ENCODE measurements at places on chromosomes 7 and 10.

- no peaks in the 10 kb centered on the region for H3K36me3 ChIP-seq
- no peak overlapping the region for H3K4me3 ChIP-seq
- DNase-seq = no peak
- peaks cover 8% of the 10 kb centered on the region for H3K27me3 ChIP-seq
Measured at GRCh38 chr7:148901178-148901577, 17.1 kb upstream of the EZH2 start.

GRCh38 chr7:154990964-154991540 is 11.9 kb downstream of the PAXIP1 start:
- no peak overlapping the region for H3K4me3 ChIP-seq
- peaks cover 5% of the 10 kb centered on the region for H3K4me1 ChIP-seq
- H3K27ac ChIP-seq = no peak overlapping the region
- no peaks in the 10 kb centered on the region for H3K27me3 ChIP-seq
- H3K36me3 ChIP-seq = peaks cover 42% of the 10 kb centered on the region

GRCh38 chr7:127392182-127392565 is 334 bp downstream of the ZNF800 start:
- H3K4me3 ChIP-seq = peak overlapping the region; percentile 90
- H3K27ac ChIP-seq = peak overlapping the region; percentile 99
- DNase-seq = peak; percentile 78
- H3K27me3 ChIP-seq = peaks cover 20% of the 10 kb centered on the region

DNA sequence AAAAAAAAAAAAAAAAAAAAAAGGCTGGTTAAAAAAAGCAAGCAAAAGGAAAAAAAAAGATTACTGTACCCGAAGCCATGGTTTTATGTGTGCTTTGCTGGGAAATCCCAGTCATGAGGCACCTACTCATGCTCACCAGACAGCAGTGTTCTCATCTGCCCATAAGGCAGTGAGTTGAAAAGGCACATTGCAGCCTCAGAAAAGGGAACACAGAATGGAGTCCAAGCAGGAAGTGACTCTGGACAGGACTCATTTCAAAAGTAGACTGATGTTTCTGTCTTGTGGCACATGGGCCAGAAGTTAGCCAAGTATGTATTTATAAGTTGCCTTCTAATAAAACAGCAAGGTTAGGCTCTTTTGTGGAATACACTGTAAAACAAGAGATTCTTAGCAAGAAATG is 40.2 kb downstream of the PDSS1 start:
- peaks cover 46% of the 10 kb centered on the region for H3K36me3 ChIP-seq
- peak overlapping the region; percentile 80 for H3K27ac ChIP-seq
- DNase-seq = no peak
- no peaks in the 10 kb centered on the region for H3K27me3 ChIP-seq

GRCh38 chr10:102801978-102802377 is 35.2 kb downstream of the CYP17A1 start:
- DNase-seq = no peak
- H3K36me3 ChIP-seq = peaks cover 41% of the 10 kb centered on the region
- no peaks in the 10 kb centered on the region for H3K27me3 ChIP-seq
- peak overlapping the region; percentile 49 for H3K27ac ChIP-seq
- H3K4me1 ChIP-seq = peaks cover 30% of the 10 kb centered on the region
- H3K4me3 ChIP-seq = no peak overlapping the region

GRCh38 chr7:149422914-149423301 is 38.0 kb downstream of the ZNF777 start:
- H3K4me3 ChIP-seq = peak overlapping the region; percentile 18
- H3K36me3 ChIP-seq = no peaks in the 10 kb centered on the region
- peak overlapping the region; percentile 24 for H3K27ac ChIP-seq

DNA sequence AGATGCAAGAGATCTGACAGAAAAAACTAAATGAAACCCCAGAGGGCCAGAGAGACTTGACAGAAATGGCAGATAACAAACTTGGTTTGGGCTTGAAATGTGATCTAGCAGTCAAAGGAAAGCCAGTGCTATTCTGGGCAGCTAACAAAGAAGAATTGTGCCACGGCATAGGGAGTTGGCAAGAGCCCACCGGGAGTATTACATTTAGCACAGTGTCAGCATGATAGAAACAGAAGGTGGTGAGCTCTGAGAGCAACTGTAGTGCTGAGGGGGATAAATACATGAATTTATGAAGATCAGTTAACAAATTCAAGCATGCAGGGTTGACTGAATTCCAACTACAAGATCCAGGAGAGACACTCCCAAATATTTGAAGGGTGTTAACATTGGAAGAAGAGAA is 91.1 kb downstream of the AHCYL2 start:
- no peak overlapping the region for H3K27ac ChIP-seq
- H3K36me3 ChIP-seq = no peaks in the 10 kb centered on the region
- DNase-seq = no peak
- H3K4me1 ChIP-seq = no peaks in the 10 kb centered on the region
- H3K4me3 ChIP-seq = no peak overlapping the region

GRCh38 chr10:99784016-99784726 is 1.7 kb downstream of the ABCC2 start:
- H3K27me3 ChIP-seq = peaks cover 4% of the 10 kb centered on the region
- DNase-seq = no peak
- no peak overlapping the region for H3K27ac ChIP-seq
- no peak overlapping the region for H3K4me3 ChIP-seq
- H3K36me3 ChIP-seq = no peaks in the 10 kb centered on the region

DNA sequence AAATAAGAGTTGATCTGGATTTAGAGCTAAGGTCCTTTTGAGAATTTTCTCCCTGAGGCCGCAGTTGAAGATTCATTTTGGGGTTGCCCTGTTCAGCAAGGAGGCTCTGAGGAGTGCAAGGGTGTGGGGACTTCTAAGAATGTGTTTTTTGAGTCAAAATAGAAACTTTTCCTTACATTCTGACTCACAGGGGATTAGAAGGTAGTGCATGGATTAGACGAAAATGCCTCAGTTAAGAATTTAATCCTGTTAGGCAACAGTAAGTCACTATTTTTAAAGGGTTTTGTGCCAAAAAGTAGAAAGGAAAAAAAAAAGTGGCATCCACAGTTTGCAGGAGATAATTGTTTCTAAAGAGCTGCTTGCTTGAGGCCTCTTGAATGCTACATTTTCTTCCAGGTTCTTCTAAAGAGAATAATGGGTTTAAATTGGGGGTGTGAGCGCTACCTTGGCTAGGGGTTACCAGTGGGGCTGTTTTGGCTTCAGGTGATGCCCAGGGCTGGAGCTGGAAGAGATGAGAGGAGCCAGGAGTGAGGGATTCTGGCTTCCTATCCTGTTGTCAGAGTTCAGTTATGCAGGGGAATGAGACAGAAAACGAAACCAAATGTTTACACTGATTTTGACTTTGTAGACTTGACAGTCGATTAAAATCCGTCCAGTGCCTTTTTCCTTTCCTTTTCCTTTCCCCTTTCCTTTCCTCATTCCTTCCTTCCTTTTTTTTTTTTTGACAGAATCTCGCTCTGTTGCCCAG is 52.9 kb downstream of the BAMBI start:
- no peak for DNase-seq
- H3K27ac ChIP-seq = no peak overlapping the region
- H3K36me3 ChIP-seq = no peaks in the 10 kb centered on the region
- no peaks in the 10 kb centered on the region for H3K27me3 ChIP-seq

DNA sequence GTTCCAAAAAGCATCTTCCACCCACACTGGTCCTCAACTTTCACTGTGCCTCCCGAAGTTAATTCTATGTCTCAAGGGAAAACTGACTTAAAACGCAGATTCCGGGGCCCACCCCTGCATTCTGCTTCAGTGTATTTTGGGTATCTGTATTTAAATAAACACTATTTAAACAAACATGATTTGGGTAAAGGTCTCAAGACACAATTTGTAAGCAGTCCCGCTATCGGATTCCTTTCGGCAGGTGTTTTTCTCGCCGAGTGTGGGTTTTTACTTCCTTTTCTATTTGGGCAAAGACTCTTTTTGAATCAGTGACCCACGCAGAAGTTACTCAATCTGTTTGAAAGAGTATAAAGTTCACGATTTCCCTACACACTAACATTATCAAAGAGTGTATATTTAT is 1.2 kb downstream of the PDIA4 start:
- H3K4me3 ChIP-seq = peak overlapping the region; percentile 95
- H3K4me1 ChIP-seq = peaks cover 52% of the 10 kb centered on the region
- H3K27ac ChIP-seq = peak overlapping the region; percentile 95
- peaks cover 26% of the 10 kb centered on the region for H3K36me3 ChIP-seq
- no peak for DNase-seq
- no peaks in the 10 kb centered on the region for H3K27me3 ChIP-seq

DNA sequence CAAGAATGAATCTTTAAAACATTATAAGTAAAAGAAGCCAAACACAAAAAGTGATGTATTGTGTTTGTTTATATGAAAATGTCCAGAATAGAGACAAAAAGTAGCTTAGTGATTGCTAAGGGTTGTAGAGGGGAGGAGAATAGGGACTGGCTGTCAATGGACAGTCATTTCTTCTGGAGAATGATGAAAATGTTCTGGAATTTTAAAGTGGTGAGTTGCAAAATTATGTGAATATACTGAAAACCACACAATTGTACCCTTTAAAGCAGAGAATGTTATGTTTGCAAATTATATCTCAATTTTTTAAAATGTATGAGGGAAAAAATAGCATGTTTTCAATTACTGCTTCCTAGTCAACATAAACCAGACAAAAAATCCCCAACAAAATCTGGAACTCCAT is 174.2 kb downstream of the KMT2E start:
- H3K27me3 ChIP-seq = no peaks in the 10 kb centered on the region
- H3K27ac ChIP-seq = no peak overlapping the region
- no peaks in the 10 kb centered on the region for H3K4me1 ChIP-seq
- peaks cover 4% of the 10 kb centered on the region for H3K36me3 ChIP-seq

DNA sequence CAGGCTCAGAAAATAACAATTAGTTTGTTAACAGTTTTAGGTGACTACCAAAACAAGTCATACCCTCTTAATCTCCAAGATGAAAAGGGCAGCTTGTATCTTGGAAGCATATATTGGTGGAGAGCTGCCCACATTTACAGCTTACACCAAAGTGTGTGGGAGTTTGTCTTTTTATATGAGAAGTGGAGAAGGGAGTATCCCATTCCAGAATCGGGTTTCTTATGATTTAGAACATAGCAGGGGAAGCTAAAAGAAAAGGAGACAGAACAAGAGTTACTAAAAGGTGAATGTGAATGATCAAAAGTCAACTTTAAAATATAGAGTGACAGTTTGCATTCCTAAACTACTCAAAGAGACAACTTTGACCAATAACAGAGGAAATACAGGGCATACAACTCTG is 338.6 kb upstream of the VWC2 start:
- H3K4me1 ChIP-seq = no peaks in the 10 kb centered on the region
- H3K27me3 ChIP-seq = no peaks in the 10 kb centered on the region
- H3K36me3 ChIP-seq = no peaks in the 10 kb centered on the region

- no peak for DNase-seq
- no peaks in the 10 kb centered on the region for H3K27me3 ChIP-seq
- no peaks in the 10 kb centered on the region for H3K4me1 ChIP-seq
- H3K27ac ChIP-seq = no peak overlapping the region
- H3K36me3 ChIP-seq = peaks cover 61% of the 10 kb centered on the region
Measured at GRCh38 chr7:98994046-98994944, 116.0 kb downstream of the TRRAP start.

- H3K4me3 ChIP-seq = no peak overlapping the region
- H3K27ac ChIP-seq = no peak overlapping the region
Measured at GRCh38 chr7:120919466-120919865, 31.1 kb upstream of the ING3 start.

DNA sequence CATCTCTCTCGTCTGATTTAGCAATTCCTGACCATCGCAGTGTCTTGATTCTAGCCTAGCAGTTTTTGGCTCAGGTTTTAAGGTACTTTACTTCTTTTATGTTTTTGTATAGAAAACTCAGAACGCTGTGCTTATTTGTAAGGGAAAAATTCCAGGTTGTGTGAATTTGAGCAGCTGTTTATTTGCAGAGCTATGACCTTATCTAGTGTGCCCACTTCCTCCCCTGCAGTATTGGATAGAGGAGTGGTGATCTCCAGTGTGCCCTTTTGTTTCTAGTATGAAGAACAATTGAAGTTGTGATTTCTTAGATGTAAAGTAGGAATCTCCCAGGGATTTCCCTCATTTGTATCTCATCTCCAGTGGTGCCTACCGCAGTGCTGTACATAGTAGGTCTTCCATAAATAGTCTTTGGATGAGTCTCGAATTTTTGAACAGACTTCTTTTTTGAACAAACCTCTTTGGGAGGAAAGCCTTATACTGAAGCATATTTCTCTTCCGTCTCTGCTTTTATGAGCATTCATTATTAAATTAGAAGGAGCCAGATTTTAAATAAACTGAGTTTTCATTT is 40.0 kb downstream of the GARS1 start:
- DNase-seq = no peak
- H3K36me3 ChIP-seq = peaks cover 51% of the 10 kb centered on the region
- no peak overlapping the region for H3K27ac ChIP-seq
- no peaks in the 10 kb centered on the region for H3K27me3 ChIP-seq
- H3K4me3 ChIP-seq = no peak overlapping the region

DNA sequence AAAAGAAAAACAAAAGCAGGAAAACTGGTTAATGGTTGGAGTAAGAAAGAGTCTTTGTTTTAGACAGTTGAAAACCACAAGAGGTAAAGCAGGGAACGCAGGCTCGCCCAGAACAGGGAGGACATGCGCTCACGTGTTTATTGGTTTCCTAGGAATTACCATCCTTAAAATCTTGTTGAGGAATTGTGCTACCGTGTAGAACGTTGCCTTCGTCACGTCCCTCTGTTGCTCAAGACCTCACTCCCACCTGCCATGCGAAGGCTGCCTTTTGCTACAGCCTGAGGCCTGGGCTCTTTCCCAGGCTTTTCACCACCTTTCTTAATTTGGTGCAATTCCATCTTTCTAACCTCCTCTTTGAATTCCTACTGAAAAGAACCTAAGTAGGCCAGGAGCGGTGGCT is 61.6 kb upstream of the CAMK1D start:
- peaks cover 2% of the 10 kb centered on the region for H3K4me1 ChIP-seq
- DNase-seq = no peak
- no peak overlapping the region for H3K27ac ChIP-seq
- H3K4me3 ChIP-seq = no peak overlapping the region

DNA sequence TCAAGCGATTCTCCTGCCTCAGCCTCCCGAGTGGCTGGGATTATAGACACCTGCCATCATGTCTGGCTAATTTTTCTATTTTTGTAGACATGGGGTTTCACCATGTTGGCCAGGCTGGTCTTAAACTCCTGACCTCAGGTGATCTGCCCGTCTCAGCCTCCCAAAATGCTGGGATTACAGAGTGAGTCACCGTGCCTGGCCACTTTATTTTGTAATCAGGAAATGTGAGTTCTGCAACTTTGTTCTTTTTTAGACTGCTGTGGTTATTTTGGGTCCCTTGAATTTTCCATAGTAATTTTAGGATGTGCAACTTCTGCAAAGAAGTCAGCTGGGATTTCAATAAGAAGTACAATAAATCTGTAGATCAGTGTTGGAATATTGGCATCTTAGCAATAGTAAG is 96.8 kb downstream of the CYTH3 start:
- H3K4me3 ChIP-seq = no peak overlapping the region
- no peak overlapping the region for H3K27ac ChIP-seq
- H3K36me3 ChIP-seq = no peaks in the 10 kb centered on the region
- peaks cover 6% of the 10 kb centered on the region for H3K27me3 ChIP-seq
- H3K4me1 ChIP-seq = no peaks in the 10 kb centered on the region

Measured in activated naive CD4-positive, alpha-beta T cell treated with anti-CD3 and anti-CD28 coated beads, Interleukin-2, amount 10 ng/mL, durations not matched to agents 7 days and 5 days (primary cell).